Fibroblast of skin of right biceps (primary cell): ENCODE measurements at places on chromosomes 1 and 21.
A peak's percentile ranks its signal among the peaks of the same experiment; 100 is the strongest.

DNA sequence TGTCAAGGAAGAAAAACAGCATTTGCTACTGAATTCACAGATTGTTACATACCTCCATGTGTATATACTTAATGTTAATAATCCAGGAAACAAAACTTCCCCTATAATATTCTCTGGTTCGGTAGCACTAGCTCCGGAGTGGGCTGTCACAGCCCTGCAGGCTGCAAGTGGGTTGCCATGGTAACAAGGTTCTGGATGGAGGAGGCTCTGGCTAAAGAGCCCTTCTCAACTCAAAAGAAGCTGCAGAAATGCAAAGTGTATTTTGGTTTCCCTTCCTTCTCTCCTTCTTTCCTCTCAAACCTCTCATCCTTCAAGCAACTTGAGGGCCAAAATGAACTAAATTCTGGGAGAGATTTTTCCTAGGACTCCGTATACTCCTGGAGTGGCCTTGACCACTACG lies 45.2 kb downstream of the ASTN1 start:
- no peak for DNase-seq

- DNase-seq, result peak; percentile 32
Measured at GRCh38 chr1:247102381-247102780, 1.8 kb downstream of the ZNF669 start.

- DNase-seq, result no peak
Measured at GRCh38 chr1:201006450-201006849, 17.1 kb downstream of the KIF21B start.

DNA sequence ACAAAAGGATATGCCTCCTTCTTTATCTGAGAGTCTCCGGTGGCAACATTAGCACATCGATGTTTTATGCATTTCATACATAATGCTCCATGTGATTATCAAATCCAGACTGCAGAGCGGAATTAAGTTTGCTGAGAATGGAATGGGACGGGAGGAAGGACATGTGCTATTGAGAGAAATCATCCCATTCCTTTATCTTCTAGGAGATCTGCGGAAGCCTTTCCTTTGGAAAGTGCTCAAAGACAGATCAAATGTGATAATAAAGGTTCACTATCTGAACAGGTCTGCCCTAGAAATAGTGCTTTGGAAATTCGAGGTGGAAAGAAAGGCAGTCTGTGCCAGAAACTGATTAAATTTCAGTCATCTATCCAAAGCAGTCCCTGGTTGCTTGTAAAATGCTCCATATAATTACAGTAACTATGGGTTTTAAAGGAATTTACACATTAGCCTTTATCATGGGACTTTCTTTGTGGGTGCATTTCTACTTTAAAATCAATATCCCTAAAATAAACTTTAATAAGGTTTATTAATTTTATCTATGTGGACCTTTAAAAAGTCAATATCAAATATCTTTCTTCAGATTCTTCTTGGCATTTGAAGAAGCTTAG lies 473.5 kb upstream of the ADGRL2 start:
- no peak for DNase-seq

- no peak for DNase-seq
Measured at GRCh38 chr1:151058692-151059091, 730 bp downstream of the CDC42SE1 start.

DNA sequence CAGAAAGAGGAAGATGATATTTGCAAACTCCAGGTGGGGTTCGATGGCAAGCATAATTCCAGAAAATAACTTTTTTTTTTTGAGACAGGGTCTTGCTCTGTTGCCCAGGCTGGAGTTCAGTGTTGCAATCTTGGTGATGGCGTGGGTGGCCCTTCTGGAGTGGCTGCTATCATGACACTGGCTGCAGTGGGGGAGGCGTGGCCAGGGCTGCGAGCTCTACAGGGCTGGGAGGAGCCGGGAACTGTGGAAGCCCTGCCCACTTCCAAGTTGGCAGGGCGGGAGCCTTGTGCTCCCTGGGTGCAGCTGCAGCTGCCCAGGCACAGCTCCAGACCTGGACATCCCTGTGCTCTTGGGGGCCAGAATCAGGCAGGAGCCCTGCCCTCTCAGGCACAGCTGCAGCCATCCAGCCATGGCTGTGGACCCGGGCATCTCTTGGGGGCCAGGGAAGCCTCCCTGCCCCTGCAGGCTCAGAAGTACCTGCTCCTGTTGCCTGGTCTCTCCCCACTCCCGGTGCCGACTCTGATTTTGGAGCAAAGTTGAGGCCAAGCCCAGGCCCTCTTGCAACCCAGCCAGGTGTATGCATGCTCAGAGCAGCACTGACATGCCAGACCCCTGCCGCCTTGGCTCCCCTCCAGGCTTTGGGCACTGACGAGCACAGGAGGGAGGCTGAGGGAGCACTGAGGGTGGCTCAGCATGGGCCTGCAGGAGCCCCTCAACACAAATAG lies 7.2 kb upstream of the BCL10 start:
- no peak for DNase-seq

DNA sequence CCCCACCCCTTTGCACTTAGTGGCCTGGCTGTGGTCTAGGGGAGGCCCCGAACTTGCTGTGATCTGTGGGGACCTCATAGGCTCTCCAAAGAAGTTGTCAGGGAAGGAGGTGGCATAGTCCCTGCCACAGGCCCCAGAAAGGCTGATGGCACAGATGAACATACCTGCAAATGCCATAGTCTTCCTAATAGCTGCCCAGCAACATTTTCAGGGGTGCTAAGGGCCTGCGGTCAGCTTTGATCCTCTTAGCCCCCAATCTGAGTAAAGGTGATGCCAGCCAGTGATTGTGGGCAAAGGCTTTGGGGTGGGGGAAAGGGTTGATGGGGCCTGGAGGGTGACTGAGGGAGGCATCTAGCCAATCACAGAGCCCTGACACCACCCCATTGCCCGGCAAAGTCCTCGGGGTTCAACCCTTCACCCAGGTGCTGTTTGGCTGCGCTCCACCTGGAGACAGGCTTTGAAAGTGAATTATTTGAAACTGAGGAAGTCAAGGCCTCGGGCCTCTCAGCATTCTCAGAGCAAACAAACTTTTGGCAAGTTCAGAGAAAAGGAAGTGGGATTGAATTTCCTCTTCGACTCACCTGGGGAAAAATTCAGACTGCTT lies 35.8 kb downstream of the PAX7 start:
- no peak for DNase-seq

DNA sequence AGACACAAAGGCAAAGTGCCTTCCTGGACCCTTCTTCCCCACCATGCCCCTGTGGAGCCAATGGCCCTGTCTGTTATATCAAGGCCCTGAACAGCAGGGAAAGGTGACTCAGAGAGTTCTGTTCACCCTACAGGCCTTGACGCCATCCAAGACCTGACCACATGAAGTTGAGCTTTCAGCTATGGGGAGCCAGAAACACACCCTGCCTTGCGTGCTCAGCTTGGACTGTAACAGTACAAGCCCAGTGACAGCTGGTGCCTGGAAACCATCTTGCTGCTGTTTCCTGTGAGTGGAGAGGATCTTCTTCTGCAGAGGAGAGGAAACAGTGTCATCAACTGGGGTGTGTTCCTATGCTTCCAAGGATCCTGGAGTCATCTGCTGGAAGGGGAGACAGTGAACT lies 165.0 kb upstream of the IRF2BP2 start:
- no peak for DNase-seq

- no peak for DNase-seq
Measured at GRCh38 chr1:152148051-152148450, 11.0 kb downstream of the RPTN start.

- no peak for DNase-seq
Measured at GRCh38 chr21:17797967-17798366, 21.2 kb downstream of the C21orf91 start.

GRCh38 chr1:76759171-76759860 lies 108.0 kb upstream of the ST6GALNAC5 start:
- no peak for DNase-seq

DNA sequence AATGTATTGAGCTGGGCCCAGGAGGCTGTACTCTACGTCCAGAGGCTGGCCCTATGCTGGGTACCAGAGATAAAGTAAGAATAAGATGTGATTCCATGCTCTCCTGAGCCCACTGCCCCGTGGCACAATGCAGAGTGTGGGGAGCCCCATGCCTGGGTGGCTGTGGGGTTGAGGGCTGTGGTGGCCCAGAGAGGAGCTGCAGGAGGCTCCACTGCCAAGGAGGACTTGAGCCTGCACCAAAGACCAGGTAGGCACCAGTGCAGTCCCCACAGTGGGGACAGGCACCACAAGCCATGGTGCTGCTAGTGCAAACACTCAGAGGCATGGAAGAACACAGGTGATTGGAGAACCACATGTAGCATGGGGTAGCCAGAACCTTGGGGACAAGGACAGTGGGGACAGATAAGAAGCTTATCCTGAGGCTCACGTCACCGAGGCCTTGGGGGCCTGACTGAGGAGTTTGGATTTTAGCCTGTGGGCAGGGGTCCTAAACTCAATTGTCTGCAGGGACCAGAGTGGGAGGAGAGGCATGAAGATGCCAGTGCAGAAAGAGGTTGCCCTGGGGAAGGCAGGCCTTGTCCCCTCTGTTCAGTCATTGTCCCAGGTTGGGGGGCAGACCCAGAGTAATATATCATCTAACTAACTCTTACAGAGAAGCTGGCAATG lies 21.9 kb upstream of the EPS8L3 start:
- no peak for DNase-seq

DNA sequence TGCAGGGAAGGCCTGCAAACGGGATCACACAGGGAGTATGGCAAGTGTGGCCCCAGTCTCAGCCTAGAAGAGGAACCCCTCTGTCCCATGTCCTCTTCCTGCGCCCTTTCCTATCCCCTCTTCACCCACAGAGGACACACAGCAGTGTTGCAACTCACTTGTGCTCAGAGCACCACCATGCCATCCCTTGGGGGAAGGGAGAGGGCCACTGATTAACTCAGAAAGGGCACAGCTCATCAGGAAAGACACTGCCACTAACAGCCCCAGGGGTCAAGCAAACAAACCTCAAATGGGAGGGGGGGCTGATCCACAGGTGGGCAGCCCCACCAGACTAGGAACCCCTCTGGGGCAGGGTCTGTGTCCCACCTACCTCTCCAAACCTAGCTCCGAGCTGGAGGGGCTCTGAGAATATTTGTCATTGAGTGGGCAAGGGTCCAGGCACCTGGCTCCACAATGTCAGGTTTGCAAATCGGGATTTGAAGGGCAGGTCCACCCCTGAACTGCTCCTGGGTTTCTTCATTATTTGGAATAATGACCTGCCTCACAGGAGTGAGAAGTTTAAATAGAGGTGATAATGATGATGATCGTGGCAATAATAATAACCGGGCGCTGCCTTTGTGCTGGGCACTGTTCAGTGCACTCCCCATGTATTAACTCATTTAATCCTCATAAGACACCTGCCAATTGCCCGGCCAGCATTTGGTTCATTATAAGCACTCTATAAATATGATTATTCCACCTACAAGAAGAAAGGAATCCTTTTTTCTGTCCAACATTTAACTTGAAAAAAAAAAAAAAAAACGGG lies 1.0 kb downstream of the ALDH4A1 start:
- DNase-seq, result no peak

- DNase-seq, result peak; percentile 73
Measured at GRCh38 chr1:2545754-2546514, 10.2 kb upstream of the TNFRSF14 start.
